ENCODE measurements at places on chromosomes 6 and 20.

GRCh38 chr20:62506087-62506486 lies 30.3 kb upstream of the GATA5 start:
- H3K36me3 ChIP-seq: no peaks in the 10 kb centered on the region
- H3K4me1 ChIP-seq: peaks cover 2% of the 10 kb centered on the region
- H3K4me3 ChIP-seq: no peak overlapping the region
- H3K27me3 ChIP-seq: no peaks in the 10 kb centered on the region
- no peak for DNase-seq

DNA sequence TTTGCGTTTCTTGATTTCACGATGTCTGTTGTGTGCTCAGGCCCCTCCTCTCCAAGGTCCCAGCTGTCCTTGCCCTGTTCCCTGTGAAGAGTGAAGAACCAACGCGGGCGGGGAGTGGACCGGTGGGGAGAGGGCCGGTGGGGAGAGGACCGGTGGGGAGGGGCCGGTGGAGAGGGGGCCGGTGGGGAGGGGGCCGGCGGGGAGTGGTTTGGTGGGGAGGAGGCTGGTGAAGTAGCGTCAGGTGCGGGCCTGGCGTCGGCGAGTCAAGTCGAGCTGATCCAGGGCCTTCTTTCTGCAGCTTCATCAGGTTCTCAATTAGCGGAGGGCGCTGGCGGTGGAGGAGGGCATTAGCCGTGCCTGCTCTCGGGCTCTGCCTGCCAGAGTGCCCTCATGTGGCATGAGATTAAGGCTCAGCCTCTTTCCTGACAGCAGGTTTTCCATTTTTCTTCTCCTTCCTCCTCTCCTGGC lies 21.2 kb upstream of the BHLHE23 start:
- no peak overlapping the region for H3K4me3 ChIP-seq
- H3K36me3 ChIP-seq: no peaks in the 10 kb centered on the region
- DNase-seq: no peak

DNA sequence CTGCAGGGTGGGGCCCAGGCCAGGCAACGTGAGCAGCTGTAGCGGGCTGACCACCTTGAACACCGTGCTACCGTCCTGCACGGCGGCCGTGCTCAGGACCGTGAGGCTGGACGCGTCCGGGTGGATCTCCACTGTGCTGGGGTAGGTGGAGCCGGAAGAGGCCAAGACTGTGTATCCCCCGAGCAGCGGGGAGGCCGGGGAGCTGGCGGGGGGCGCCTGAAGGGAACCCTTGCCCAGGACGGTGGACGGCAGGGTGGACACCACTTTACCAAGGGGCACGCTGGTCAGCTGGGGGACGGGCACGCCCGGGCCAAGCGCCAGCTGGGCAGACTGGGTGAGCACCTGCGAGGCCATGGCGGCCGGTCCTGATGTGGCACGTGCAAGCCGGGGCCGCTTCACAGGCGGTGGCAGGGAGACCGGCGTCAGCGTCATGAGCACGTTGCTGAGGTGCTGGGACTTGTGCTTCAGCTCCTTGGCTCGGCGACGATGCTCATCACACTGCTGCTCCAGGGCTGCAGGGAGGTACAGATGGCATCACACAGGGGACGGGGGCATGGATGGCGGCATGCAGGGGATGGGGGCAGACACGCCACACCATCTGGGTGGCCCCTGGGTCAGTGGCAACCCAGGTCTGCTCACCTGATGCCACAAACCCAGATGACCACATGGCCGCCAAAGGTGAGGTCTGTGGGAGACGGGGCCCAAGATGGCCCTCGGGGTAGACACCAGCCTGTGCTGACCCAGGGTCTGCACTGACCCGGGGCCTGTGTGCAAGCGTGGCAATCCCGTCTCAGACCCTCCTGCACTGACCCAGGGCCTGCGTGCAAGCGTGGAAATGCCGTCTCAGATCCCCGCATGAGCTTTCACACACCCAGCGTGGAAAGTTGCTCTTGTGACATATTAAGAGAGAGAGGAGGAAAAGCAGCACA lies 16.4 kb upstream of the HELZ2 start:
- no peak overlapping the region for H3K27ac ChIP-seq
- peaks cover 1% of the 10 kb centered on the region for H3K36me3 ChIP-seq
- no peaks in the 10 kb centered on the region for H3K27me3 ChIP-seq
- no peaks in the 10 kb centered on the region for H3K4me1 ChIP-seq

DNA sequence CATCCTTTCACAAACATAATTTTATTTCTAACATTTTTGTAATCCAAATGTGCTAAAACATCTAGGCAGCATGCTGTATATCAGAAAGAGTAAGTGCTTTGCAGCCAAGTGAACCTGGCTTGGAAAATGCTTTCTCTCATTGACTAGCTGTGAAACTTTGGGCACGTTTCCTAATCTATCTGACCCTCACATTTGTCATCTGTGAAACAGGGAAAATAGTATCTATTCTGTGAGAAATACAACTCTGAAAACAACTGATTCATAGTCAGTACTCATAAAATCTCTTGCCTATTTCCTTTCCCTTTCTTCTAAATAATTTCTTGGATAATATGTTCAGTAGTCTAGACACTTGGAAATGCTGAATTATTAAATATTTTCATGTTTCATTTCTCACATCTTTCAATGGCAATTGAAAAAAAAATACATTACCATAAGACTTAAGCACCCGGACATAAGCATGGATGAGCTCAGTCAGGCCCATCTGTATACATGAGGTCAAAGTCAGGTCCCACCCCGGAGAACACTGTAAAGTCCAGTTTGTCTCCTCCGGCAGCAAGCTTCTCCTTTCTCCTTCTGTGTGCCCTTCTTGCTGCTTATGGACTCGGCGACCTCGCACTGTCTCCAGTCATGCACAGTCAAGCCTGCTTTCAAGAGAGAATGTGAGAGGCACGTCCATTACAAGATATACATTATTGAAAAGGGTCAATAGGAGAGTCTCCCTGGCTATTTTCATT lies 455.0 kb upstream of the SOX4 start:
- no peak for DNase-seq
- H3K4me3 ChIP-seq: no peak overlapping the region
- H3K36me3 ChIP-seq: no peaks in the 10 kb centered on the region
- H3K27me3 ChIP-seq: no peaks in the 10 kb centered on the region
- H3K4me1 ChIP-seq: no peaks in the 10 kb centered on the region

DNA sequence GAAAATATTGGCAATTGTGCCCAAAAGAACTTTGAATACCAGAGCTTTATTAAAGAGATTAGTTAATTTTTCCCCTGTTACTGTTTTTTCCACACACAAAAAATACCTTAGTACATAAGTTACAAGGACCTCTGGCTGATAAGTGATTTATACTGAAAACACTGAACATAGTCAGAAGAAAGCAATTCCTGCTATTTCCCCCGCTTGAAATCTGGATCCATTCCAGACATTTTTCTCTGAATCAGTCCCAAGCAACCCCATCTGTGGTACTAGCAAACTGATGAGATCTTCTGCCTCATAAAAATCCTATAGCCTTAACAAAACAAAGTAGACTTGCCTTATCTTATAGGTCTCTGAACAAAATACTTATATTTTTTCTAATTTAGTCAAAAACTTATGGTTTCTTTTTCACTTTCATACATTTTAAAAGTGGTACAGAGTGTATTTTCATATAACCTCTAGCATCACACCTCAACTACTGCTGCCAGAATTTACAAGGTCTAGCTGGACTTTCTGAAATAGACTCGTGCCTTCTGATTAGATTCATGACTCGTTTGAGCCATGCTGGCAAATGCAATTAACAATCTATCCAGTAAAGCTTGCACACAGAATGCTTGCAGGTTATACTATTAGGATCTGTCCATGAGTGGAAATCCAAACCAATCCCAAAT lies 111.9 kb downstream of the TBX18 start:
- no peak for DNase-seq
- H3K4me1 ChIP-seq: no peaks in the 10 kb centered on the region

- no peak overlapping the region for H3K4me3 ChIP-seq
- no peak overlapping the region for H3K27ac ChIP-seq
- no peaks in the 10 kb centered on the region for H3K36me3 ChIP-seq
- no peaks in the 10 kb centered on the region for H3K4me1 ChIP-seq
- no peaks in the 10 kb centered on the region for H3K27me3 ChIP-seq
Observed at GRCh38 chr6:18209539-18210197, 54.4 kb downstream of the KDM1B start.

DNA sequence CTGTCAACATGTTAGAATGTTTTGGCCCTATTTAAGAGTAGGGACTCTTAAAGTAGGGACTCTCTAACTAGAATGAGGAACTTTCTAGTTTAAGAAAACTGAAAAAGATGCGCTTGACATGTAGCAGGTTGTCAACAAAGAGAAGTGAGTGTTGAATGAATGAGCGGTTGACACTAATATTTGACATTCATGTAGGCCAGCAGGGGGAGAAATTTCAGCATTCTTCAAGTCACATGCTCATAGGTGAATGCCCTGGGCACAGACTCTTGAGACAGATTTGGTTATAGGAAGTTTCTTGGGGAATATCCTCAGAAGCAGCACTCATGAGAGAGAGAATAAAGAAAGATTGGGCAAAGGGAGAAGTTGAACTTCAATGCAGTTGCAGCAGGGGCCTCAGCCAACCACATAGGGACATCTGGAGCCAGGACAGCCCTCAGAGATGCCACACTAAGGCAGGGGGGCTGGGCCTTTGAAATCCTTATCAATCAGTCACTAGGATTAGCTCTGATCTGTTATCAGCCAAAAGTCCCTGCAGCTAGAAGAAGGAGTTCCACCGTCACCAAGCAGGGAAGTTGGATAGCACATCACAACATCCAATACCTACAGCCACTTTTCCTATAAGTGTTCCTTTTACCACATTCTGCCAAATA lies 145.1 kb upstream of the FKBP1C start:
- H3K4me3 ChIP-seq: no peak overlapping the region
- no peaks in the 10 kb centered on the region for H3K27me3 ChIP-seq
- no peaks in the 10 kb centered on the region for H3K36me3 ChIP-seq
- no peak overlapping the region for H3K27ac ChIP-seq

- H3K4me1 ChIP-seq: peaks cover 15% of the 10 kb centered on the region
- H3K27me3 ChIP-seq: no peaks in the 10 kb centered on the region
- no peak for DNase-seq
- H3K4me3 ChIP-seq: no peak overlapping the region
Observed at GRCh38 chr6:142846459-142846831, 98.5 kb downstream of the HIVEP2 start.

DNA sequence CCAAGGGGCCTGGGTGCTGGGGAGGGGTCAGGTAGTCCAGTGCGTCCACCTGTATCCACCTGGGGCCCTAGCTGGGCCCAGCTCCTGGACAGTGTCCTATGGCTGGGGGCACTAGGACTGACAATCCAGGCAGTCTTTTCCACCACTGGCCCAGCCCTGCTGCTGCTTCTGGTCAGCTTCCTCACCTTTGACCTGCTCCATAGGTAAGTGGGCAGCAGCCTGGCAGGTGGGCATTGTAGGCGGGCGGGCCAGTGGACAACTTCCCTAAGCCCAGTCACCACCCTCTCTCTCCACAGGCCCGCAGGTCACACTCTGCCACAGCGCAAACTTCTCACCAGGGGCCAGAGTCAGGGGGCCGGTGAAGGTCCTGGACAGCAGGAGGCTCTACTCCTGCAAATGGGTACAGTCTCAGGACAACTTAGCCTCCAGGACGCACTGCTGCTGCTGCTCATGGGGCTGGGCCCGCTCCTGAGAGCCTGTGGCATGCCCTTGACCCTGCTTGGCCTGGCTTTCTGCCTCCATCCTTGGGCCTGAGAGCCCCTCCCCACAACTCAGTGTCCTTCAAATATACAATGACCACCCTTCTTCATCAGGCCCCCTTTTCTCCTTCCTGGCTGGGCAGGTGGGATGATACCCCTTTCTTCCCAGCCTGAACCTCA lies 584 bp downstream of the C20orf141 start:
- no peak overlapping the region for H3K27ac ChIP-seq
- no peak for DNase-seq
- no peak overlapping the region for H3K4me3 ChIP-seq
- no peaks in the 10 kb centered on the region for H3K36me3 ChIP-seq

GRCh38 chr6:141026504-141026903 lies 1106.2 kb upstream of the GJE1 start:
- no peak overlapping the region for H3K4me3 ChIP-seq
- H3K36me3 ChIP-seq: no peaks in the 10 kb centered on the region
- peak overlapping the region; percentile 31 for H3K27ac ChIP-seq
- H3K4me1 ChIP-seq: peaks cover 25% of the 10 kb centered on the region
- peak; percentile 40 for DNase-seq
- H3K27me3 ChIP-seq: no peaks in the 10 kb centered on the region

- no peaks in the 10 kb centered on the region for H3K27me3 ChIP-seq
- peaks cover 15% of the 10 kb centered on the region for H3K4me1 ChIP-seq
- H3K4me3 ChIP-seq: no peak overlapping the region
Observed at GRCh38 chr6:168376811-168377483, 57.4 kb upstream of the DACT2 start.

- no peak for DNase-seq
- H3K4me1 ChIP-seq: no peaks in the 10 kb centered on the region
- no peaks in the 10 kb centered on the region for H3K27me3 ChIP-seq
Observed at GRCh38 chr6:76814496-76815458, 648.5 kb downstream of the HTR1B start.

DNA sequence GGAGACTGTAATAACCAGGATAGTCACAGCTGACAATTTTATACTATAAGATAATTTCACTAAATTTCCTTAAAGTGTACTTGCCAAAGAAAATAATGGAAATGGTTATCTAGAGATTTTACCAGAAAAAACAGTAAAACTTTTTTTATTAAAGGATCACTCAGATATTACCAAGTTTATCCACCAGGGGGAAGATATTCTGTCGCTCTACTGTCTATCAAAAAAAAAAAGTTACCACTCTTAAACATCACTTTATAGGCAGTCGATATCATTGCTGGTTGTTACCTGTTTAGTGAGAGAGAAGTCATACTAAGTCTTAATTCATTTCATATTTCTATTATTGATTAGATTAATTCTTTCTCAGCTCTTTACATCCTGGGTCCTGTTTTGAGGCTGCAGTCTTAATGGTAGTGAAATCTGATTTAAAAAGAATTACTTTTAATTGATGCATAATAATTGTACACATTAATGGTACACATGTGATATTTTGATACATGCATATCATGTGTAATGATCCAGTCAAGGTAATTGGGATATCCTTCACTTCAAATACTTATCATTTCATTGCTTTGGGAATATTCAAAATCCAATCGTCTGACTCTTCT lies 18.9 kb downstream of the L3MBTL3 start:
- H3K27ac ChIP-seq: no peak overlapping the region
- no peaks in the 10 kb centered on the region for H3K27me3 ChIP-seq
- H3K36me3 ChIP-seq: no peaks in the 10 kb centered on the region

DNA sequence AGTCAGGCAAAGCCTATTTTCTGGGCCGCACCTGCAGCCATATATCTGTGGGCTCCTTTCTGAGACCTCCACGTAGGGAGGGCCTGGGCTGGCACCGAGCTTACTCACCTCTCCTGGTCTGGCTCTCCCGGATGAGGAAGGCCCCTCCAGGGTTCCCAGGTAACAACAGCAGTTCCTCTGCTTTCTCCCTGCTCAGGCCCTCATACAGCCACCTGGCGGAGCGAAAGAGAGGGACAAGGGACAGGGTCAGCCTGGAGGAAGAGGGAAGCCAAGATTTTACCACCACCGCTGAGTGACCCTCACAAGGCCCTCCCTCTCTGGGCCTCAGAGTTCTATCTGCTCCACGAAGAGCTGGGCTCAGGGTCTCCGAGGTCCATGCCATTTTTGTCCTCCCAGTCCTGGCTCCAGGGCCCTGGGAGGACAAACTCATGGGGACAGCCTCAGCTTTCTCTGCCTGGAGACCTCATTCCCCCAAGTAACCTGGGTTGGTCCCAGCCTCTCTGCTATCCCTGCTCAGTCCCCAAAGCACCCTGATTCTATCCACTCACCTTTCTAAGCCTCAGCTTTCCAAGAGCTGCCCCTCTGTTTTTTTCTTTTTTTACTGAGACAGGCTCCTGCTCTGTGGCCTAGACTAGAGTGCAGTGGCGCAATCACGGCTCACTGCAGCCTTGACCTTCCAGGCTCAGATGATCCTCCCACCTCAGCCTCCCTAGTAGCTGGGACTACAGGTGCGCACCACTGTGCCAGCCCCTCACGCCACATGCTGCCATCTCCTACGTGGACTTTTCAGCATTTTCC lies 13.3 kb downstream of the SLA2 start:
- no peaks in the 10 kb centered on the region for H3K36me3 ChIP-seq
- H3K4me3 ChIP-seq: no peak overlapping the region
- H3K27ac ChIP-seq: no peak overlapping the region
- H3K4me1 ChIP-seq: no peaks in the 10 kb centered on the region
